ENCODE measurements at places on chromosomes 12 and 14. TPM values are rescaled to one million over a fixed set of nuclear protein-coding genes. Genes with fewer than 3 reads are reported as not detected.
A peak's percentile ranks its signal among the peaks of the same experiment; 100 is the strongest.

The HOXC5 gene
- not detected for polyA plus RNA-seq

The TSHR gene
- polyA plus RNA-seq: not detected

The KCNMB4 gene
- 2.5 TPM for polyA plus RNA-seq

The GPATCH2L gene
- polyA plus RNA-seq: 5.3 TPM

- peak; percentile 68 for DNase-seq
Observed at GRCh38 chr14:70907996-70908934, 1.0 kb downstream of the PCNX1 start.

GRCh38 chr14:86777963-86778602 is 1214.9 kb downstream of the GALC start:
- no peak for DNase-seq

DNA sequence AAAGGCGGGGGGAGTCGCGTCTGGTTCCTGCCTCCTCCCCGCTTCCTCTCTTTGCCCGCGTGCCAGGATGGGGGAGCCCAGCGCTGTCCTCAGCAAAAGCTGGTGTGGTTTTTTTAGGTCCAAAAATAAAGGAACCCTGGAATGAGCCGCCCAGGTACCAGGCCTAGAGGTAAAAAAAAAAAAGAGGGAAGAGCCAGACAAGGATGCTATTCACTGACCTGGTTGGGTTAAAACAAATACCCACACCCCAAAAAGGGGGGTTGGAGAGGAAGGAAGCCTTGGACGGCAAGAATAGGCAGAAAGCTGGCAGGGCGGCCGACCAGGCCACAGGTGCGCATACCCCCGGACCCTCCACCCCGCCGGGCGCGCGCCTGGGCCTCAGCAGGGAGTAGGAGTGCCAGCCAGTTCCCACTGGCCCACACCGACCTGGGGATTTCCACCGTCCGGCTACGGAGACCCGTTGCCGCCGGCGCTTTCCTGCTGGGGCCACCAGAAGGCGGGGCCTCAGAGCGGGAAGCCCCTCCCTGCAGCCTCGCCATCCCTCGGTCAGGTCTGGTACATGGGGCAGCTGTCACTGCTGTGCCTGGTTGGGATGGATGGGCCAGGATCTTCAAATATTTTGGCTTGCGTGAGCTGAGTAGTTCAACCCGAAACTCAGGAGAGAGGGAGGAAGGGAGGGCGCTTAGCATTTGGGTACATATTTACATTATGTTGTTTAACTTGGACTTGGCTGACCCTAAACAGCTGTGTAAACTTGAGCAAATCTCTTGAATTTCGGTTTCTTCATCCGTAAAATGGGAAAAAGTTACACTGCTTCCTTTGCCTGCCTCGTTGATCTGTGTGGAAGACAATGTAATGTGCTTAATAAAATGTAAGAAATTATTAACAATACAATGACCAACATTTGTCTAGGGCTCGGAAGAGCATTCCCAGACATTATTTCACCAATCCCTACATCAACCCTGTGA is 5.4 kb upstream of the IRF2BPL start:
- DNase-seq: peak; percentile 86

DNA sequence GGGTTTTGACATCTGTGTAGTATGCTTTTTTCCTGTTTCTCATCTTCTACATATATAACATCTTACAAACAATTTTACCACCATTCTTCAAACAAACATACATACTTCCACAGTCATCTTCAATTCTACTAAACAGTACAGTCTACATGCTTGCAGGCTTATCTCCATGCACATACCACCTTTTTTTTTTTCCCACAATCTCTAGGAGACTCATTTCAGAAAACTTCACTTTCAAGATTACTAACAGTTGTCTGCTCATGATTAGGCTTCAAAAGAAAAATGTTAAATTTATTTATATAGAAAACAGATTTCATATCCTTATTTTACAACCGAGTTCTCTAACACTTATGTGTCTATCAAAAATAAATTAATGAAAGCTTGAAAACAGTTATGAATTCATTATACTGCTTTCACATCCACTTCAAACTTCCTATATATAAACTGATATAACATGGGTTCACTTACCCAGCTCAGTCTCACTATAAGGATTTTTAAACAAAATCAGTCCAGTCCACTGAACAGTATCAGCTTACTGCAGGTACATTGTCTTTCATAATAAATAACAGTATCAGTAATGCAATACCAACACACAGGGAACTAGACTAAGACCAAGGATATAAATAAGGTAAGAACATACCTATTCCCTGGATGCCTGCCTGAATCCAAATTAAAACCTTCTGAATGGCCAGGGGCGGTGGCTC is 42.5 kb downstream of the LRP6 start:
- no peak for DNase-seq

- DNase-seq: no peak
Observed at GRCh38 chr14:89486505-89486904, 69.5 kb upstream of the FOXN3 start.

DNA sequence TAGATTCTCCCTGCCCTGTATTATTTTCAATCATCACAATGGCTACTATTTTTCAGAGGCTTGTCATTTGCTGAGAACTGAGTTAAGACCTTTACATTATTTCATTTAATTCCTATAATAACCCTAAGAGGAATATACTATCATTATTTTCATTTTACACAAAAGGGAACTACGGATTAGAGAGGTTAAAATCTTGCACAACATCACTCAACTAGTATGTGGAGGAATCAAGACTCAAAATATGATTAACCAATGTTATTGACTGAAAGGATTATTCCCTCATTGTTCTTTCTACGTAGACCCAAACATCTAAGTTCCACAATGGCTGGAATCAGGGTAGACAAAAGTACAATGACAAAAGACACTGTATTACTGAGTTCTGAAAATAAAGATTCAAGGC is 45.0 kb downstream of the GPR65 start:
- DNase-seq: no peak

DNA sequence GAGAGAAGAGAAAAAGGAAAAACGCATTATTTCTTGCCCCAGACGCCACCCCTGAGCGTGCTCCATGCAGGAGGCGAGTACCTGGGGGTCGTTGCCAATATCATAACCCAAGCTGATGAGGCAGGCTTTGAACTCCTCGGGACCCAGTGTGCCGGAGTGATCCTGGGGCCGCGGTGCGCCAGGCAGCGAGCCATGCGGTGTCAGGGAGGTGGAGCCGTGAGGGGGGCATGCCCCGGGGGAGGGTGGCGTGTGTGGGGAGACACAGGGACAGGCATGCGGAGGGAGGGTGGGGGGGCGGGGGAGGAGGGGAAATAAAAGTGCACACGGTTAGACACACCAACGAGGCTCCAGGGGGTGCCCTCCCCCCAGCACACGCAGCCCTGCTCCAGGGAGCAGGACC is 86.0 kb upstream of the ZFP36L1 start:
- no peak for DNase-seq

DNA sequence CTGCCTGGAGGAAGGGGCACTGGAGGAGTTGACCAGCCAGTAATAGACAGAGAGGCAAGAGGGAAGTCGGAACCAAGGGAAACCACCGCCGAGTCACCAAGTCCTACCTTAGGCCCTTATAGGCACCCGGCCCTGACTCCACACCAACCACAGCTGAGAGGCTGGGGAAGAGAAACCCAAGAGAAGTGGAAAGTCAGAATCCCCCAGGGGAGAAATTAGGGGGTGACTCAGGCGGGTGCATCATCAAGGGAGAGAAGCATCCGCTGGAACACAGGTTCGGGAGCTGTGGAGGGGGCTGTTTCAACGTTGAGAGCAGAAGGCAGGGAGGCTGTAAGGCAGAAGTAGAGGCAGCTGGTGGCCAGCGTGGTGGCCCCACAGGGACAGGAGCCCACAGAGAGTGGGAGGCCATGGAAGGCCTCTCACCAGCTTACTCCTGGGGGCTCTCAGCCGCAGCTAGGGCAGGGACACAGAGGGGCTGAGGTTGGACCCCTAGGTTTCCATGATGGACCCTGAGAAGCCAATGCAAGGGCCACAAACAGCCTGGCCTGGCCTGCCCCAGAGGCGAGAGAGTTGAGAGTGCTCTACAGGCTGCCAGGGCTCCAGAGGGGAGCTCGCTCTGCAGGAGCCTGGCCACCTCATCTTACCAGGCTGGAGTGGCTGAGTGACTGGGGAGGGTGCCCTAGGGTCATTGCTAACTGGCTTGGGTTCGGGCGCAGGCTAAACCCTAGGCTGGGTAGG is 1.4 kb upstream of the TRMT61A start:
- no peak for DNase-seq

DNA sequence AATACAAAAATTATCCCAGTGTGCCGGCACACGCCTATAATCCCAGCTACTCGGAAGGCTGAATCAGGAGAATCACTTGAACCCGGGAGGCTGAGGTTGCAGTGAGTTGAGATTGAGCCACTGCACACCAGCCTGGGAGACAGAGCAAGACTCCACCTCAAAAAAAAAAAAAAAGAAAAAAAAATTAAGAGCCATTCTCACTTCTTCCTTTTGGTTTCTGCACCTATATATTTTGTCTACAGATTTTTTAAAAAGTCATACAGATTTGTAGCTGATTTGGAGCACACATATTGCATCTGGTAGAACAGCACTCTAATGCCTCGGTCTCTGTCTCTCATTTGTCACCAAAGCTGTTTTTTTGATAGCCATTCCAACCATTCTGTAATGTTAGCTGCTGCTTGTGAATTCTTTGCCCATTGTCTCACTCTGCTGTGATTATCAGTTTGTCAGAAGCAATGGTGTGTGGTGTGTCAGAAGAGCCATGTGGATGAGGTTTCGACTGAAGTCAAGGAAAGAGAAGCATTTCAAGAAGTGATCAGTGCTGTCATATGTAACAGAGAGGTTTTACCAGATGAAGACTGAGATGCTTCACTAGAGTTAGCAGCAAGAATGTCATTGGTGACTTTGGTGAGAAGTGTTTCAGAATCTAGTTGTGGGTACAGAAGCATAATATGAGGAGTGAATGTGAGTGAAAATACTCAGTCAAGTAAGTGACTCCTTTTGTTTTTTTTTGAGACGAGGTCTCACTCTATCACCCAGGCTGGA is 8.7 kb upstream of the KTN1 start:
- DNase-seq: no peak

DNA sequence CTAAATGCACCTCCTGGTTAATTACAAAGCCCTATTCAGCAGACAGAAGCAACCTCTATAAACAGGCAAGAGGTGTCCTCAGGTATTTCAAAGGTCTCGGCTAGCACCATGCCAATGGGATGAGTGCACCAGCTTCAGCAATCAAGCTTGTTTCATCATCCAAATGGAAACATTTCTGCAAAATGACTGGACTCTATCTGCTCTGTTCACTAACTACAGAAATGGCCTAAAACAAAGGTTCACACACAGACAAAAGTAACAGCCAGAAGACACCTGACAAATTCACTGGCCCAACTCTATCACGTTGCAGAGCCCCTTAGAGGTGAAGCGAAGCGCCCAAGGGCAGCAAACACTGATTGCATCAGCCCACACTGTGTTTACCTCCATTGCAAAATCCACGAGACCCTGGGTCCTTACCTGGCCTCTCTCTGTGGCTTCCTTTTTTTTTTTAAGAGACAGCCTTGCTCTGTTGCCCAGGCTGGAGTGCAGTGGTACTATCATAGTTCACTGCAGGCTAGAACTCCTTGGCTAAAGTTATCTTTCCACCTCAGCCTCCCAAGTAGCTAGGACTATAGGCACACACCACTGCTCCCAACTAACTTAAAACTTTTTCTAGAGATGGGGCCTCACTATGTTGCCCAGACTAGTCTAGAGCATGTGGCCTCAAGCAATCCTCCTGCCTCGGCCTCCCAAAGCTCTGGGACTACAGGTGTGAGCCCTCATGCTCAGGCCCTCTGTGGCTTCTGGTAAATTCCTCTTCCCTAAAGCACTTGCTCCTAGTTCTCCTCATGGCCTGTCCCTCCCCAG is 8.5 kb upstream of the SYNE3 start:
- DNase-seq: no peak

- DNase-seq: no peak
Observed at GRCh38 chr12:38527631-38528030, 211.1 kb downstream of the ALG10B start.

GRCh38 chr12:27243804-27244688 is at the start of gene STK38L:
Gene STK38L, plus strand, starts transcription at chr12:27244286. Its CDS starts 53,435 bp downstream, at chr12:27297721.
- DNase-seq: peak; percentile 98

GRCh38 chr14:93114068-93114710 is 1.5 kb downstream of the ITPK1 start:
- no peak for DNase-seq

- no peak for DNase-seq
Observed at GRCh38 chr14:85333313-85333712, 196.6 kb upstream of the FLRT2 start.

DNA sequence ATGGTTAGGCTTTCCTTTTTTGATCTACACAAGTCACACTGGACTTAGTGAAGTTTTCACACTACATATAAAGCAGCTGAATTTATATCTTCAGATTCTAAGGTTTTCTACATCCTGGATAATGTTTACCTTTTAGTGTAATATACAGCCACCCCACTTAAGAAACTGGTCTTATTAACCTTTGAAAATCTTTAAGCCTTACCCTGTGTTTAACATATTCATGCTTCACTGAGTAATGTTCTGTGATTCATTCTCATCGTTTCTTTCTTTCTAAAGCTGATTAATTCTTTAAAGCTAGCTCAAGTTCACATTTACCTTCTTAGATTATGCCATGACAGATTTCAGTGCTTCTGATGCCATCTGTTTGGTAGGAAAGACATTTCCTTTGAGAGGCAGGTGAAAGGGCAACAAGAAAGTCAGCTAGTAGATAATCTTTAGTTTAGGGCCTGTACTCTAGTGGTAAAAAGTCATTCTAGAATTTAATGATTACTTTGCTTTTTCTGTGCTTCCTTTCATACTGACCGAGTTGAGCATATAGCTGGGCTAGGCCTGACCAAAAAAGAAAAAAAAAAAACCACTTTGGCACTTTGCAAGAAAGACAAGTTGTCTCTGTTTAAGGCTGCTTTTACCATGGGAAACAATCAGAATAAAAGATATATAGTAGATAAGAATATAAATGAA is 690.9 kb upstream of the FBXO33 start:
- DNase-seq: no peak

DNA sequence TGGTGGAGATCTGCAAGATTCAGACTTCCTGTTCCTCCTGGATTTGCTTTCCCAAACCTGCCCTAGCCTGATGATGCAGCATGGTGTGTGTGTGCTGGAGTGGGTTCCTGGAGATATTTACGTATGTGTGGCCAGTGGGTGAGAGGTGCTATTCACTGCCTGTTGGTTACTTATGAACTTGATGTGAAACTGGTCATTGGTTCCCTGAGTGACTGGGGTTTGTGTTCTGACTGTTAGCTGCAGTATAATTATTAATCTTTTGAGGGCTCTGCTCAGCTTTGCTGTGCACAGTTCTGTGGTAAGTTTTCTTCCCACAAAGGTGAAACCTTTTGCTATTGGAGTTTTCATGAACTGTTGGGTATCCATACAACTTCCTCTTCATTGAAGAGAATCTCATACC is 541.8 kb upstream of the FBXO33 start:
- DNase-seq: no peak

- peak; percentile 80 for DNase-seq
Observed at GRCh38 chr12:48995086-48995879, 3.9 kb downstream of the DDN start.

DNA sequence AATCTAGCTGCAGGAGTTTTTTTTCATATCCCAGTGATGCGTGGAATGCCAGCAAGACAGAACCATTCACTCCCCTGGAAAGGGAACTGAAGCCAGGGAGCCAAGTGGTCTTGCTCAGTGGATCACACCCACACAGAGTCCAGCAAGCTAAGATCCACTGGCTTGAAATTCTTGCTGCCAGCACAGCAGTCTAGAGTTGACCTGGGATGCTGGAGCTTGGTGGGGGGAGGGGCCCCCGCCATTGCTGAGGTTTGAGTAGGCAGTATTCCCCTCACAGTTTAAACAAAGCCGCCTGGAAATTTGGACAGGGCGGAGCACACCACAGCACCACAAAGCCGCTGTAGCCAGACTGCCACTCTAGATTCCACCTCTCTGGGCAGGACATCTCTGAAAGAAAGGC is 86.9 kb upstream of the STXBP6 start:
- no peak for DNase-seq
